Inflammatory macrophage treated with lipopolysaccharide for 1 hour (primary cell): ENCODE measurements at places on chromosomes 4 and X.
A peak's percentile ranks its signal among the peaks of the same experiment; 100 is the strongest.

GRCh38 chr4:1593458-1593857, 90.7 kb downstream of the FAM53A start:
- no peak for DNase-seq

DNA sequence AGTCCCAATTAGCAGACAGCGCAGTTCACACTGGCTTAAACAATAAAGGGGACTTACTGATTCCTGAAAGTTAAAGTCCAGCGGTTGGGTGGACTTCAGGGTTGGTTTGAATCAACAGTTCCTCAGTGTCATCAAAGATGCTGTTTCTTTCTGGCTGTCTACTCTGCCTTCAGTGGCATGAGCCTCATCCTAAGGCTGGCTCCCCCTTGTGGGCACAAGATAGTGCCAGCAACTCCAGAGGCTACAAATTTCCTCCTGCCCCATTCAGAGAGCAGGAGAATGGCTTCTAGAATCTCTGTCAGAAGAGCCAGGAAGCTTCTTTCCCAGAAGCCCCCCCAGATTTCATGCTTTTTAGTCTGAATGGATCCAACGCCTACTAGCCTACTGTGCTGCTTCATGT, 82.4 kb upstream of the MTM1 start:
- peak; percentile 47 for DNase-seq

DNA sequence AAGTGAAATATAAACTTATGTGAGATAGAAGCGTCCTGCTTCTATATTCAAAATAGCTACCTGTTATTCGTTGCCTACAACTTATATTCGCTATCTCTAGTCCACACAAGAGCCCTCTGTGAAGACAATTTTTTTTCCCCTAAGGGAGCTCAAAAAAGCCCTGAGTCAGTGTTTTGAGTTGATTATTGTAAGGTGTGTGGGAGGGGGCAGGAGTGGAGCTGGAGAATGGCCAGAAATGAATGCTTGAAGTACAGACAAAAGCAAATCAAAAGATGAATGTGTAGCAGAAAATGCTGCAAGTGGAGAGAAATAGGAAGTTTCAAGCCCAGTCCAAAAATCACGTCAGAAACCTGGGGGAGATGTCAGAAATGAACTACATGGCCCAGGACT, 655.0 kb upstream of the LCORL start:
- no peak for DNase-seq

DNA sequence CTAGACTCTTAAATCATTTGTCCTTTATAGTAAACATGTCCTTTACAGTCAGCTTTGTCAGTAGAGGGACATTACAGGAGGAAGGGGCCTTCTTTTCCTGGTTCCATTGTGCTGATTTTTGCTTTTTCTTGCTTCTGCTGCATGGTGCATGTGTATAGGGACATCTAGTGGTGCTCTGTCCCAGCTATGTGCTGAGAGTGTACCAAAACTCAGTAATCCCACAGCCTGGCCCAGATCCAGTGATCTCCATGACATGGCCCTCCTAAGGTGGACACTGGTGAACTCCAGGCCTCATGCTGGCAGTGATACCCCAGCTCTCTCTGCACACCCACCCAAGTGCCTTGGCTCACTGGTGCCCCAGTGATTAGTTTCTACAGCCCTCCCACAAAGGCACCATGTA, 45.2 kb downstream of the MAGEB17 start:
- DNase-seq: no peak

DNA sequence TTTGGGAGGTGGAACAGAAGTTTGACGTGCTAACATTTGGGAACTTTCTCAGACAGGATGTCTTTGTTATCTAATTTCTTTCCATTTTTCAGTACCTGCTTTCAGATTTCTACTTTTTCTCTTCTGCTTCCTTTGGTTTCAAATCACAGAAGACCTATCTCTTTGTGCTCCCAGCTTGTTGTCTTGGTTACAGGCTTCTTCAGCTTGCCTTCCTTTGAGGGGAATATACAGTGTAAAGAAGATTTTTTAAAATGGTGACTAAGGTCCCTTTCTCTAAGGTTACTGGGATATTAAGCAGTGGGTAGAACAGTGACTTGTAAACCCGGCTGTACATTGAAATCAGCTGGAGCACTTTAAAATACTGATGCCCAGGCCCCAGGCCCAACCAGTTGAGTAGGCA, 48.0 kb downstream of the TMEM164 start:
- DNase-seq: no peak

DNA sequence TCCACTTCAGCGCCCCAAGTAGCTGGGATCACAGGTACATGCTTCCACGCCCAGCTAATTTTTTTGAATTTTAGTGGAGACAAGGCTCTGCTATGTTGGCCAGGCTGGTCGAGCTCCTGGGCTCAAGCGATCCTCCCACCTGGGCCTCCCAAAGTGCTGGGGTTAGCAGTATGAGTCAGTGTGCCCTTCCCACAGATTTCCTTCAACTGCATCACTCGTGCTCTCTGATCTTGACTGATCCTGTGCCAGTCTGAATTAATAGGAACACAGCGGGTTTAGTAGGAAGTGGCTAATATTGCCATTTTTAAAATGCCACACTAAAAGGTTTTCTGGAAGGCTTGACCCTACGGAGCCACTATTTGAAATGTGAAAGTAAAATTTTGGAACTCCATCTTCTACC, 4.3 kb upstream of the SHROOM2 start:
- DNase-seq: no peak

GRCh38 chr4:147492306-147492705, 11.4 kb downstream of the EDNRA start:
- no peak for DNase-seq

GRCh38 chrX:141468940-141469339, 115.6 kb downstream of the SPANXA1 start:
- DNase-seq: no peak

DNA sequence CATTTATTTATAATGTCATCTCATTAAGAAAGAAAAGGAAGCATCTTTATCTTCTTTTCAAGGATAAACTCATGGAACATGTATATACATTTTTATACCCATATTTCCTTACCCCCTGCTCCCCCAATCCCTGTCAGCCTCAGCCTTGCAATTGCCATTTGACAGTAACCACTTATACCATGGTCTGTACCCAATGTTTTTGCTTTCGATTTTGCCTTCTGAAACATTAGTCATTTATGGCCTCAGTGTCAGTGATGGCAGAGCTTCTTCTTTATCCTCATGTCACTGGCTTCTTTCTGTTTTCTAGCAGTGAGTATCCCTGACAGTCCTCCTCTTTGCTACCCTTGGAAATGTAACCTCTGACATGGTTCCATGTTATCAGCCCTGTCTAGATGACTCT, 228.4 kb downstream of the SPRY1 start:
- DNase-seq: no peak

- no peak for DNase-seq
These were observed 18.4 kb upstream of the P2RY8 start for GRCh38 chrX:1555370-1555769.

DNA sequence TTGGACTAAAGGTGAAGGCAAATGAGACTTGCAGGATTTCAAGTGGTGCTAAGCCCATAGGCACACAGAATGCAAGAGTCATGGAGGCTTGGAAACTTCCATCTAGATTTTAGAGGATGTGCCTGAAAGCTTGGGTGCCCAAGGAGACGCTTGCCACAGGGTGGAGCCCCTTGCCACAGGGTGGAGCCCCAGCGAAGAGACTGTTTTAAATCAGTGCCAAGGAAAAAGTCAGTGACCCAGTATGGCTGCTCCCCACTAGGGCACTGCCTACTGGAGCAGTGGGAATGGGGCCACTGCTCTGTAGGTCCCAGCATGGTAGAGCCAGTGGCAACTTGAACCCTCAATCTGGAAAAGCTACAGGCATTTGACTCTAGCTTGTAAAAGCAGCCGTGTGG, 794.2 kb upstream of the LCORL start:
- no peak for DNase-seq

GRCh38 chr4:158821228-158821971, 52.6 kb downstream of the FNIP2 start:
- DNase-seq: peak; percentile 91

- peak; percentile 12 for DNase-seq
These were observed 332.7 kb upstream of the IGFBP7 start for GRCh38 chr4:57442831-57443291.

GRCh38 chrX:40912166-40912565, 173.1 kb upstream of the USP9X start:
- no peak for DNase-seq

DNA sequence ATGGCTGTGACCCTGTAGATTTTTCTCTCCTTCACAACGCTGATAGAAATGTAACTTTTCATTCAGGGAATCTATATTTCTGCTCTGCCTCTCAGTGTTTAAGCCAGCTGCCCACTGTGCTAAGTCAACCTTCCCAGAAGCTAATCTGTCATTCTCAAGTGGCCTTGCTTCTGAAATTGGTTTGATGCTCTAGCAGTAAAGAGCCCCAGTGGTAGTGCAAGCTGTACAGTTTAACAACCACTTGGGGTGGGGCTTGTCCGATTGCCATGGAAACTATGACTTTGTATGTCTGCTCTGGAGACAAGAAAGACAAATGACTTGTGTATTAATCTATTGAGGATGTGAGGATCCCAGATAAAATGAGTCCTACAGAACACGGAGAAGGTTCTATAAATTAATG, 620.9 kb upstream of the GALNT7 start:
- DNase-seq: no peak
